ENCODE measurements at places on chromosomes 7 and 10.

GRCh38 chr7:1550005-1550845 is 5.8 kb downstream of the TMEM184A start:
- DNase-seq, result no peak

- no peak for DNase-seq
Observed at GRCh38 chr10:60400366-60400765, 10.7 kb upstream of the ANK3 start.

DNA sequence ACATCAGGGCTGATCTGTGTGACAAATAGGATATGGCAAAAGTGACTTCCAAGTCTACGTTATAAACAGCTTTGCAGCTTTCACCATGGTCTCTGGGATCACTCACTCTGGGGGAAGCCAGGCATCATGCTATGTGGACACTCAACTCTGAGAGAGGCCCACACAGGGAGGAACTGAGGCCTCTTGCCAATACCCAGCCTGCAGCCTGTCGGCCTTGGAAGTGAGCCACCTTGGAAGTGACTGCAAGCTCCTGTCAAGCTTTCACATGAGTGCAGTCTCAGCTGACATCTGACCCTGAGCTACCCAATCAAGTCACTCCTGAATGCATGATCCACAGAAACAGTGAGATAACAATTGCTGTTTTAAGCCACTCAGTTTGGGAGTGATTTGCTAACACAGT is 56.5 kb downstream of the MMRN2 start:
- peak; percentile 19 for DNase-seq

DNA sequence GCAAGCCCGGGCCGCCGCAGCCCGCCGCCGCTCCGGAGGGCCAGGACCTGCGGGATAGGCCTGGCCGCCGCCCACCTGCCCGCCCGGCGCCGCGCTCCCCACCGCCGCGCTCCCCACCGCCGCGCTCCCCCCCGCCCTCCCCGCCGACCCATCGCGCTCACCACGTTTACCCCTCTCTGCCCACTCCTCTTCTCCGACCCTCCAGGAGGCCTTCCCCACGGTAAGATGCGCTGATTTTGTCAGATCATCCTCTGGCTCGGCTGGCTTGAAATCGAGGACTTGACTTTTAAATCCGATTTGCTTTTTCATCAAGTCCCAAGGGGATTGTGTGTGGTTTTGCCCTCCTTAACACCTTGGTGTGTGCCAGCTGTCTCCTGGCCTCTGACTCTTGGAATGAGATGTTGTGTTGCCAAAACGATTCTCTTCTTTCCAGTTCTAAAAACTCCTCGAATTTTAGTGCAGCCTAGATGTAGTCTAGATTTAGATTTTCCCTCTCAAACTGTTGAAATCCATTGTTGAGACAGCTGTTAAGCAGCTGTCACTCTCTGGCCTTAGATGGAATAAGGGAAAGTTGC is 738 bp downstream of the POM121 start:
- DNase-seq, result no peak

DNA sequence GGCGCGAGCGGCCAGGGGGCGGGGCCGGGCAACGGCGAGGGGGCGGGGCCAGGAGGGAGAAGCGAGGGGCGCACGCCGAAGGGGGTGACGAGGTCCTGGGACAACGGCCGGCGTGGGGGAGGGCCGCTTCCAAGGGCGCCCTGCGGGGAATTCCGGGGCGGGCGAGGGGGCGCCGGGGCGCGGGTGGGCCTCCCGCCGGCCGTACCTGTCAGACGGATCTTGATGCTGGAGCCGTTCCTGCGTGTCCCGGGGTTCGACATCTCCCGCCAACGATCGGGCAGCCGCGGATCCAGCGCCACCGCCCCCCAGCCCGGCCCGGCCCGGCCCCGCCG is 421 bp downstream of the SMURF1 start:
- no peak for DNase-seq

- no peak for DNase-seq
Observed at GRCh38 chr10:48627984-48628609, 23.2 kb upstream of the ARHGAP22 start.

DNA sequence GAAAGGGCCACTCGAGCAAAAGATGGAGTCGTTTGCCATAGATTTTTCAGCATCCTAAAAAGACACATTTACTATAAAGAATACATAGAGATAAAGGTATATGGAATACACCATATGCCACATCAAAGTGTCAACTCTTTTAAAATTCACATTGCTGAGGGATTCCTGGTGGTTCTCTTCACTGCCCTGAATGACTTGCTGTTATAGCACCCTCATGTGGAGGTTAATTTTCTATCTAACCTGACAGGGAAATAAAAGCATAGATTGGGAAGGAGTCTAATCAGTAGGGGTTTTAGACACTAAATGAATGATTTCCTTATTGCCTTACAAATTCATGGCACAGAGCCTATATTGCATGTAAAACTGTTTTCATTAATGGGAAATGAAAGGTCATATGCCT is 25.9 kb downstream of the DNAH11 start:
- DNase-seq, result no peak

DNA sequence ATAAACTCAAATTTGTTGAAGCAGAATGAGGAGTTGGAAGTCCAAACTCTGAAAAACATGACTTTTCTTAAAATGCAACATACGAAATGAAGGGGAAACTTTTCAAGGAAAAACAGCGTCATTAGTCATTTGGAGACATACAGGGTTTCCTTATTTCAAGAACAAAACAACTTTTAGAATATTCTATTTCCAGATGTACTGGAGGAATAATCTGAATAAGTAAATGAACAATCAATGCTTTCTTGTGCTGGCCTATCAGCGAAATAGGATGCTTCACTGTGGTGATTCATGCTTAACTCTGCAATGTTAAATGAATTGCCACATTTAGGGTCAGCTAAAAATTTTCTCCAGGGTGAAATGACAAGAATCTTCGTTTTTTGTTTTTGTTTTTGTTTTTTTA is 114.3 kb downstream of the SEMA3C start:
- DNase-seq, result no peak

GRCh38 chr10:4033341-4033896 is 248.4 kb upstream of the KLF6 start:
- no peak for DNase-seq

- DNase-seq, result no peak
Observed at GRCh38 chr7:134431815-134432214, 27.1 kb downstream of the AKR1B1 start.

DNA sequence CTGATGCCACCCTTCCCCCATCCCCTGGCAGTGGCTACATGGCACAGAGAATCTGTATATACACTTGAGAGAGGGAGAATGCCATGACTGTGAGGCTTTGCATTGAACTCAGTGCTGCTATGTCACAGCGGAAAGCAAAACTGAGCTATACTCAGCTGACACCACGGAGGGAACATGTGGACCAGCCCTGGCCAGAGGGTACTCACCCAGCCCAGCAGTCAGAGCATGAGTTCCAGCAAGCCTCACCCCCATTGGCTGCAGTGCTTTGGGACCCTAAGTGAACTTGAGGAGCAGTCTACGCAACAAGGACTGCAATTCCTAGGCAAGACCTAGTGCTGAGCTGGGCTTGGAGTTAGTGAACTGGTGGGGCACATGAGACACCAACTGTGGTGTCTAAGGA is 10.3 kb upstream of the AOC1 start:
- DNase-seq, result no peak

- no peak for DNase-seq
Observed at GRCh38 chr7:82965088-82966036, 197.3 kb downstream of the PCLO start.

DNA sequence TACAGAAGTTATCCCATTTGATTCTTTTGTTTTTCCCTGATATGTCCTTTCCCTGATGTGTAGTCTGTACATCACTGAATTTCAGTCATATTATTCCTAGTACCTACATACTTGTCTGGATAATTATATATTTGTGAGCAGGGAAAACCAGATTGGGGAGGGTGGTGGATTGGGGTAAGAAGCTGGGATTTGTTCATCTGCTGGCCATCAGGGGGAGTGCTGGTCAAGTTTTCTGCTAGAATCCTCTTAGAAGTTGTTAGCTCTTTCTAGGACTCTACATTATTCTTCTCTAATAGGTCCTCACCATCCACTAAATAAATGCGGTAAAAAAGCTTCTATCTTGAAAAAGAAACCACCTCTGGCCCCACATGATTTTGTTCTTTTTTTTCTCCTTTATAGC is 232.7 kb upstream of the TAC1 start:
- no peak for DNase-seq

DNA sequence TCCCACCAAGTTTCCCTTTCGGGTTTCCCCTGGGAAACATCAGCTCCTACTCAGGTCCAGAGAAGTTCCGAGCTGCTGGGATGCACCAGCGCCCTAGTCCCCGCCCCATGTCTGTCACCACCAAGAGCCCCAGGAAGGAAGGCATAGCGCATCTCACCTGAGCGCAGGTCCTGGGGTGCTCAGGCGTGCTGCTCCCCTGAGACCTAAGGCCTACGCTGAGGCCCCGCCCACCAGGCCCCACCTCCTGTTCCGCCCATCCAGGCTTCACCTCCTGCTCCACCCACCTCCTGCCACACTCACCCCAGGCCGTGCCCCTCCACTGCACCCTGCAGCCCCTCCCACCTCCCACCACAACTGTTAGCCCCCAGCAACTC is 1.2 kb upstream of the TFR2 start:
- no peak for DNase-seq

DNA sequence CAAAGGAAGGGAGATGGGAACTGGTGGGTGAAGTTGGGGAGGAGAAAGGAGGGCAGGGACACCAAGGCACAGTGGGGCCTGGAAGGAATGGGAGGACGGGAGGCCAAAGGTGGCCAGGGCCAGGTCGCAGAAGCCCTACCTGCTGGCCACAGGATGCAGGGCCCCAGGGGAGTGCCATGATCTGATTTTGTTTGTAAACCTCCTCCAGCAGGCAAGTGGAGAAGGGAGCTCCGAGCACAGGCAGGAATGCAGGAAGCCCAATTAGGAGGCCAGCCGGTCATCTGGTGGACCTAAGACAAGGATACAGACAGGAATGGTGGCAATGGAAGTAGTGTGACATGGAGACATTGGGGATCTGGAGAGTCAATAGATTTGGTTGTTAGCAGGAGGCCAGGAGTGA is 107.0 kb upstream of the ZMIZ1 start:
- DNase-seq, result no peak

DNA sequence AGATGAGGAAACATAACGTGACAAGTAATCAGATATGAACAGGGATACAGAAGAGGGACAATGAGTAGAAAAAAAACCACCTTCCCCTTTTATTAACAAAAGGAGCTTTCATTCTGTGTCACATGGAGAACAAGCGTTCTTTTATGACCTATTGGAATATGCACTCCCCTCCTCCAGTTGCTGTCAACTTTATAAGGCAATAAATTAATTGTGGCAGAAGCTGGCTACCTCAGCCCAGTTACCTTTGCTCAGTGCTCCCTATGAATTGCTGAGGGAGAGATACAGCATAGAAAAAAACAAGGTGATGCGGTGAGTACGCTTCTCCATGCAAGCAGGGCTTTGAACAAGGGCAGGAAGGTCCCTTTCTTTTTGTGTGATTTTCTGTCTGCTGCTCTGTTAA is at the start of gene MGAM2:
Gene MGAM2 (plus strand): TSS at position 220 of the 400 bp plus-strand sequence. CDS start 5,156 bp downstream, outside the sequence.
- DNase-seq, result no peak

- no peak for DNase-seq
Observed at GRCh38 chr7:84712374-84713121, 474.3 kb downstream of the SEMA3D start.

GRCh38 chr7:51224811-51225595 is 91.6 kb downstream of the COBL start:
- DNase-seq, result no peak

DNA sequence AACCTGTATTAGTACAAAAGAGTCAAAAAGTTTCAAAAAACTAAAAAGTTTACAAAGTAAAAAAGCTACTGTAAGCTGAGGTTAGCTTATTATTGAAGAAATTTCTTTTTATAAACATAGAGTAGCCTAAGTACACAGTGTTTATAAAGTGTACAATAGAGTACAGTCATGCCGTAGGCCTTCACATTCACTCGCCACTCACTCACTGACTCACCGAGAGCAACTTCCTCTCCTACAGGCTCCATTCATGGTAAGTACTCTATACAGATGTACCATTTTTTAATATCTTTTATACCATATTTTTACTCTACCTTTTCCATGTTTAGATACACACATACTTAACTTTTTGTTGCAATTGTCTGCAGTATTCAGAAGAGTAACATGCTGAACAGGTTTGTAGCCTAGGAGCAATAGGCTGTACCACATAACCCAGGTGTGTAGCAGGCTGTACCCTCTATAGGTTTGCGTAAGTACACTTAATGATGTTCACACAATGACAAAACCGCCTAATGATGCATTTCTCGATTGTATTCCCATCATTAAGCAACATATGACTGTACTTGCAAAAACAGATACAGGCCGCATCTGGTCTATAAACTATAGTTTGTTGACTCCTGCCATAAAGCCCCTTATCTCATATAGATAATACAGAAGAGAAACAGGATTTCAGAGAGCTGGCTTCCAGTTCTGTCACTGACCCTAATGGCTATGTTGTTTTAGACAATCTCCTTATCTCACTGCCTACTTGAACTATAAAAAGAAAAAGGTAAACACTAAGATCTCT is 438.8 kb downstream of the HTR7 start:
- no peak for DNase-seq

DNA sequence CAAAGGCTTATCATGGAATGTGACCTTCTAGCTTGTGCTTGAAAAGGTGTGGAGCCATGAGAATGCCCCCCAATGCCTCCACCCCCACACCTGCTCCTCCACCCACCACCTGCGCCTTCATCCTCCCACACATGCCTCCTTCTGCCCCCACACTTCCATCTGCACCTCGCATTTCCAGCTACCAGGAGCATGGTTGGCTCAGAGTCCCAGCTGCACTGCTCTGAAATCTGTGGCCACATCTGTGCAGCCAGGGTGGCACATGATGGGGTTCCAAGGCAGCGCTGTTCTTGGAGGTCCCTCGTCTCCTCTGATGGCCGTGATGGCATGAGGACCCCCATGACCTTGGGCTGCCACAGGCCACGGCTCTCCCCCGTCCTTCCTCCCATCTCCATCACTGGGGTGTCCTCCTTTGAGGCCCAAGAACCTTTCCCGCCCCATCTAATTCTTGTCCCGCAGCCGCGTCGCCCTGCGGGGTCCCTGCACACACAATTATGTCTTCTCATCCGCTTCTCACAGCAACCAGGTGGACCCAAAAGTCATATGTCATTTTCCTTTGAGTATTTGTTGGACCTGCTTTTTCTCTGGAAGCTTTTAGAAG is 40.6 kb upstream of the CNPY1 start:
- no peak for DNase-seq

Data from cerebellar nuclear complex (tissue), 1 donor.